ENCODE measurements at places on chromosomes 3 and 15.

DNA sequence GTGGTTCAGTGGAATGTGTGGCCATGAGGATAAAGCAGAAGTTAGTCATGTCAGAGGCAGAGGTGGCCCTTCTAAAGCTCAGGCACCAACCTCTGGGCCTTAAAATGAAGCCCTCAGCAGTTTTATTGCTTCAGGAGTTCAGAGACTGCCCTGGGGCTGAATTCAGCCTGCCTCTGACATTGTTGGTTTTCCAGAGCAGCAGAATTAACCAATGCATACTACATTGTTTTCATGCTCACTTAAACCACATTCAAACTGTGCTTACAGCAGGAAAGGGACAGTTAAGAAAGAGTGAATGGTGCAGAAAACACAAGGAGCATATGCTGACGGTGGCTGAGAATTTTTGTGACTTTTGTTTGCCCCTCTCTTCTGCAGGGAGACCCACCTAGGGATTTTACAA, 320.2 kb downstream of the CHST2 start:
- H3K4me1 ChIP-seq: peaks cover 9% of the 10 kb centered on the region
- no peak overlapping the region for H3K27ac ChIP-seq
- no peaks in the 10 kb centered on the region for H3K27me3 ChIP-seq
- H3K36me3 ChIP-seq: no peaks in the 10 kb centered on the region

DNA sequence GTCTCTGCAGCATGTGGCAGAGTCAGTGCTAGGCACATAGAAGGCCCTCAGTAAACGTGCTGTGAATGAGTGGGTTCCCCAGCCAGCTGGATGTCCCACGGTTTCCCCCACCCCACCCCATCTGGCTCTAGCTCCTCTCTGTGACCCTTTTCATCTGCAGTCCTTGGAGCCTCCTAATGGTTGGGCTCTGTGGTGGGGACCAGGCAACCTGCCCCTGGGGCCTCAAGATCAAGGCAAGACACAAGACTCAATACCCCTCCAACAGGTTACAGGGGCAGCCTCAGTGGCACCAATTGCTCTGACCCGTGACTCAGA, 17.1 kb upstream of the CYP11A1 start:
- H3K27me3 ChIP-seq: no peaks in the 10 kb centered on the region
- peaks cover 17% of the 10 kb centered on the region for H3K4me1 ChIP-seq
- H3K27ac ChIP-seq: peak overlapping the region; percentile 30
- no peaks in the 10 kb centered on the region for H3K36me3 ChIP-seq
- no peak overlapping the region for H3K4me3 ChIP-seq

GRCh38 chr15:69861331-69862171, 236.2 kb downstream of the TLE3 start:
- no peaks in the 10 kb centered on the region for H3K27me3 ChIP-seq
- no peaks in the 10 kb centered on the region for H3K4me1 ChIP-seq
- no peak overlapping the region for H3K4me3 ChIP-seq

DNA sequence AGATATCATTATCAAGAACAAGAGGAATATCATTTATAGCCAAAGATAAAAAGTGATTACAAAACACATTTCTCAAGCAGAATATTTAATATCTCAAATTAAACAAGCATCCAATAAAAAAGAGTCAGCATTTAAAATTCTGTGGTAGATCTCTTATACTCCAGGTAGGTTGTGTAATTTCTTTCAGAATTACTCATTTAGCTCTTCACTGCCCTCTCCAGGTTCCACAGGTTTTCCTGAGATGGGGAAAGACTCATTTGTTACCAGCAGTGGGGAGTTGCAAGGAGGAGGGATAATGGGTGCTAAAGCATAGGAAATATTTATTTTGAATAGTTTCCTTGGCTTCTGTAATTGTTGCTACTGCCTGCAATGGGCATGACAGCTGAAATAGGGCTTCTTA, 83.1 kb upstream of the RASGRP1 start:
- peaks cover 8% of the 10 kb centered on the region for H3K4me1 ChIP-seq
- no peaks in the 10 kb centered on the region for H3K36me3 ChIP-seq
- no peak overlapping the region for H3K27ac ChIP-seq
- no peak overlapping the region for H3K4me3 ChIP-seq

DNA sequence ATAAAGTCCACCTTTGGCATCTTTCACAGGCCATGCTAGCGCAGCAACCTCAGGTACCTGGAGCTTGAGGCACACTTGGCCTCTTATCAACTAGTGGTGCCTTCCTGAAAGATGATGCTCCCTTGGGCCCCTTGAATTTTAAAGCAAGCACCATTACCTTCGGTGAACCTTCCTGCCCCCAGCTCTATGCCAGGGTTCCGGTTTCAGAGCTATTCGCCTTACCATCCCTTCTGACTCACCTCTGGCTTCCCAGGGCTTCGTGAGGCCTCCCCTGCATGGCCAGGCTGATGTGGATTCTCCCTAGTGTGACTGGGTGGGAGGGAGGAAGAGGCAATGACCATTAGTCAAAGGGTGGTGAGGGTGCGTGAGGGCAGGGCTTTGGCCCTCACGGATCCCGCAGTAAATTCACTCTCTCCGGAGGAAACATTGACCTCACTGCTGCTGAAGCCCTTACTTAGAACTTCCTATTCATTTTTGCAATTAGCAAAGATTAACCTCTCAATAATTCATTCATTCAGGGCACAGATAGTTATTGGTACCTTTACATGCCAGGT, 16.3 kb downstream of the BHLHE40 start:
- H3K36me3 ChIP-seq: no peaks in the 10 kb centered on the region
- DNase-seq: no peak
- H3K27me3 ChIP-seq: no peaks in the 10 kb centered on the region
- H3K4me1 ChIP-seq: peaks cover under 1% of the 10 kb centered on the region

- no peaks in the 10 kb centered on the region for H3K4me1 ChIP-seq
- H3K27ac ChIP-seq: no peak overlapping the region
- no peaks in the 10 kb centered on the region for H3K36me3 ChIP-seq
- H3K27me3 ChIP-seq: no peaks in the 10 kb centered on the region
- DNase-seq: no peak
These were observed 14.9 kb upstream of the RPN1 start for GRCh38 chr3:128665362-128666021.

- H3K36me3 ChIP-seq: no peaks in the 10 kb centered on the region
- DNase-seq: no peak
- no peaks in the 10 kb centered on the region for H3K4me1 ChIP-seq
These were observed 31.8 kb downstream of the MYO5A start for GRCh38 chr15:52496776-52497470.

- no peak overlapping the region for H3K4me3 ChIP-seq
- no peak for DNase-seq
- H3K27ac ChIP-seq: no peak overlapping the region
- no peaks in the 10 kb centered on the region for H3K27me3 ChIP-seq
- no peaks in the 10 kb centered on the region for H3K36me3 ChIP-seq
These were observed 240.9 kb downstream of the CPNE4 start for GRCh38 chr3:131793870-131794269.

DNA sequence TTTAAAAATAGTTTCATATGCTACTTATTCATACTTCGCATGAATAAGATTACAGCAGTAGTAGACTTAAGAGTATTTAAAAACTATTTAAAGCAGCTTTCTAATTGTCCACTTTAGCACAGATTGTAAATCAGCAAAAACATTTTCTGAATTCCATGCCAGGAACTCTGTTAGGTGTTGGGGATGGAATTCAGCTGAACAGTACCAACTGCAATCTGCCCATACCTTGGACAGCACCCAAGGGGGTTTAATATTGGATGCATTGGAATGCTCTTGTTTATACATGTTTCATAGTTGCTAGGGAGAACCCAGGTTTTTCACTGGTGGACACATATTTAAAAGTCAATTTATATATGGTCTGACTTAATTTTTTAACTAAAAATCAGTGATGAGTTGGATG, 74.8 kb downstream of the PPM1L start:
- DNase-seq: no peak
- H3K36me3 ChIP-seq: no peaks in the 10 kb centered on the region
- no peaks in the 10 kb centered on the region for H3K27me3 ChIP-seq
- no peak overlapping the region for H3K27ac ChIP-seq
- H3K4me3 ChIP-seq: no peak overlapping the region

DNA sequence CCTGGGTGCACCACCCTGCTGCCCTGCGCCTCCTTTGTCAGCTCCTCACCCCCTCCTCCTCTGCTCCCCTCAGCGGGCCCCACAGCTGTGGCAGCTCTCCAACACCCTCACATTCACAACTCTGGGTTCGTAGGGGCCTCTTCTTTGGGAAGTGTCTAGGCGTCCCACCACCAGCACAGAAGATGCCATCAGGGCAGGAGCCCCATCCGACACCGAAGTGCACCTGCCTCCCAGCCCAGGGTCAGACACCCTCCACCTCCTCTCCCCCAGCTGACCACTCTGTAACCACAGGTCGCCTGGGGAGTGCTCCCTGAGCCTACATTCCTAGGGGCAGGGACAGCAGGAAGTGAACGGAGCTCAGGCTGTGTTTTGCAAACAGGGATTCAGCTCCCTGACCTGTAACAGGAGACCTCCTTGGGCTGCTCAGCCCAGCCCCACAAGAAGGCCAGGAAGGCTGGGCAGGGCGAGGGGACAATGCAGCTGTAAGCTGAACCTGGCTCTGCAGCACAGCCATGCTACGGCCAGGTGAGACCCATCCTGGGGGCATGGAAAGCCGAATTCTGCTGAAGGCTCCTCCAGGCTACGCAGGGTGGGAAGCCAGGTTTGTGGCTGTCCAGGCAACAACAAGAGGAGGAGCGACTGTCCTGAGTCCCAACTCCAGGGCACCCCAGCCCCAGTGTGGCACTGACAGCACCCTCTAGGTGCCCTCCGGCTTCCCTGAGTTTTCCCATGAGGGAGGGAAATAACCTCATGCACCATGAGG, 269.0 kb downstream of the GOLGA6L6 start:
- H3K27ac ChIP-seq: no peak overlapping the region
- H3K4me3 ChIP-seq: no peak overlapping the region
- H3K4me1 ChIP-seq: no peaks in the 10 kb centered on the region
- no peak for DNase-seq
- H3K27me3 ChIP-seq: peaks cover 6% of the 10 kb centered on the region
- no peaks in the 10 kb centered on the region for H3K36me3 ChIP-seq

- no peaks in the 10 kb centered on the region for H3K27me3 ChIP-seq
- no peak overlapping the region for H3K27ac ChIP-seq
- no peak overlapping the region for H3K4me3 ChIP-seq
- DNase-seq: no peak
- no peaks in the 10 kb centered on the region for H3K4me1 ChIP-seq
These were observed 593.3 kb downstream of the FHIT start for GRCh38 chr3:60657972-60658371.

GRCh38 chr15:73918784-73919183, 7.5 kb upstream of the LOXL1 start:
- no peak for DNase-seq
- no peak overlapping the region for H3K27ac ChIP-seq
- H3K4me1 ChIP-seq: peaks cover 18% of the 10 kb centered on the region

- no peaks in the 10 kb centered on the region for H3K27me3 ChIP-seq
- H3K4me1 ChIP-seq: peaks cover 20% of the 10 kb centered on the region
- peak overlapping the region; percentile 100 for H3K27ac ChIP-seq
- H3K4me3 ChIP-seq: peak overlapping the region; percentile 98
These were observed 2.0 kb upstream of the BHLHE40 start for GRCh38 chr3:4977001-4977852.

- H3K36me3 ChIP-seq: no peaks in the 10 kb centered on the region
- DNase-seq: no peak
- no peak overlapping the region for H3K27ac ChIP-seq
- H3K4me1 ChIP-seq: no peaks in the 10 kb centered on the region
- no peak overlapping the region for H3K4me3 ChIP-seq
These were observed 617.1 kb downstream of the NR2F2 start for GRCh38 chr15:96947296-96948229.

DNA sequence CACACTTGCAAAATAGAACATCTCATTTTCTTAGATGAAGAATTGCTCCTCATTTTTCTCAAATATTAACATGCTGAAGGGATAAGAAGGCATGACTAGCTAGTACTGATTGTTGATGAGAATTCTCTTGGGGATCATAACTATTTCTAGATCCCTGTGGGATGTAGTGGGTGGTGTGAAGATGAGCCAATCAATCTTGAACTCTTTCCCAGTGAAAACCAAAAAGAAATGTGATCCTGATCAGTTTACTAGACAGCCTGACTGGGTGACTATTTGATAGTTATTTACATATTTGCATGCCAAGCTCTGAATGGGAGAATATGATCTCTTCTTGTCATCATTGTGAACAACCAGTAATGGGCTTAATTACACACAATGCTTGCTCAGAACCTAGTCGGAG, 63.7 kb downstream of the ZIC1 start:
- H3K27ac ChIP-seq: no peak overlapping the region
- no peaks in the 10 kb centered on the region for H3K36me3 ChIP-seq
- no peaks in the 10 kb centered on the region for H3K27me3 ChIP-seq
- DNase-seq: no peak
- H3K4me1 ChIP-seq: no peaks in the 10 kb centered on the region

DNA sequence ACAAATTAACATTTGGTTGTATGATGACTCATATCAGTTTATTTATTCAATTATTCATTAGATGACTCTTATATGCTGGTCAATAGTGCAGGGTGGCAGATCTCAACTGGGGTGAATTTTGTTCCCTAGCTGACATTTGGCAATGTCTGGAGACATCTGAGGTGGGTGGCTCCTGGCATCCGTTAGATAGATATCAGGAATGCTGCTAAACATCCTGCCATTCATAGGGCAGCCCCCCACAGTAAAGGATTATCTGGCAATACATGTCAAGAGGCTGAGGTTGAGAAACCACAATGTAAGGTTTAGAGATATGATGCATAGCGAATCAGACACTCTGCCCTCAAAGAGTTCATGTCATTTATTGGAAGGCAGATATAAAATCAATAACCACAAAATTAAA, 719.9 kb downstream of the CADM2 start:
- H3K4me3 ChIP-seq: no peak overlapping the region
- no peak overlapping the region for H3K27ac ChIP-seq
- no peaks in the 10 kb centered on the region for H3K4me1 ChIP-seq

DNA sequence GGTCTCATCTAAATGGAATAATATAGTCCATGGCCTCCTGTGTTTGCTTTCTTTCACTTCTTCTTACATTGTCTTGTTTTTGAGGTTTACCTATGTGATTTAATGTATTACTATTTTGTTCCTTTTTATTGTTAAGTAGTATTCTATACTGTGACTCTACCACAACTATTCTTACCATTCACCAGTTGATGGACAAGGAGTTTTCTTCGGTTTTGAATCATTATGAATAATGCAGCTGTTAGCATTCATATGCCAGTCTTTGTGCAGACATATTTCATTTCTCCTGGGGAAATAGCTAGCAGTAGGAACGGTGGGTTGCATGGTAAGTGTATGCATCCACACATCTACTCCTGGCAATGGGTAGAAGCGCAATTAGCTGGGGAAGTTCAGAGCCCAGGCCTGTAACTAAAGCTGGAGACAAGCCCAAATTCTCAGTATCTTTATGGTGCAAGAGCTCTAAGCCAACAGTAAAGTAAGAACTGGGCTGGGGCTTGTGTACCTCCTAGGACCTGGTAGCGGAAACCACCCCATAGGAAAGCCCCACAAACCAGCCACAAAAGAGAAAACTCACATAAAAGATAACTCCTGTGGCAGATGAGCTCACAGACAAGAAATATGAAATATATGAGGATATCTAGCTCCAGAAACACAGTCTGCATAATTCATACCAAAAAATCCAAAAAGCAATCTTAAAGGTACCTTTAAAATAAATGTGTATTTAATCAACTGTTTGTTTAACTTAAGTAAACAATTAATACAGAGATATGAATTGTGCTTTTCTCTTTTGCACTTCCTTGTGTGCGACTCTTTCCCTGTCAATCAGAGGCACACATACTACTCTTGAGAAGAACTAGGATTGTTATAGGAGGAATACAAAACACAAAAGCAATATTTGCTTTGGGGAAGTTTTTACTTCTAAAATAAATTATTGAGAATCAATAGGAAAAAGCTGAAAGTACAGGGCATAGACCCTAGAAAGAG, 2.7 kb upstream of the CSTA start:
- no peak overlapping the region for H3K27ac ChIP-seq
- no peaks in the 10 kb centered on the region for H3K36me3 ChIP-seq
- H3K27me3 ChIP-seq: no peaks in the 10 kb centered on the region
- H3K4me3 ChIP-seq: no peak overlapping the region
- DNase-seq: no peak
- H3K4me1 ChIP-seq: no peaks in the 10 kb centered on the region
